Spleen (tissue), 13 donors: ENCODE measurements at places on chromosomes 12 and 14. TPM values are rescaled to one million over a fixed set of nuclear protein-coding genes. Genes with fewer than 3 reads are reported as not detected.

GRCh38 chr12:104736307-104736706, 221.8 kb downstream of the SLC41A2 start:
- DNase-seq, result no peak

Gene OR6C3
- not detected for total RNA-seq

DNA sequence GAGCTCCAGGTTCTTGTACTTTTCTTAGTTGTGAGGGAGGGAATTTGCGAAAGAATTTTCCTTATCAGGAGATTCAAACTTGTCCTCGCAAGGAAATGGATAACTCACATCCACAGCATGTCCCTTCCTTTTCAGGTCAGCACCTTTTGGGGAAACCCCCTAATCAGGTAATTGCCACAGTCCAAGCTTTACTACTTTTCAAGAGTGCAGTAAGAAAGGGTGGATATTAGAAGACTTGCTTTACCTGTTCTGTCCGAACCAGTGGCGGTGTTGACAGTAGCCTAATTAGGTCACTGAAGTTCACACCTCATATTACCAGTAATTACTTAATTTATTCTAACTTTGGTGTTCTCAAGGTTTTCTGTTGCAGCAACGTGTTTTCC, 6.7 kb upstream of the C12orf50 start:
- DNase-seq, result no peak

GRCh38 chr14:29896354-29896821, 31.3 kb downstream of the PRKD1 start:
- DNase-seq, result no peak

Gene OTOGL
- 0.55 TPM for total RNA-seq

Gene AQP2
- not detected for total RNA-seq

GRCh38 chr12:29314416-29314815, 66.6 kb downstream of the ERGIC2 start:
- DNase-seq, result no peak

Gene SMOC1
- 86.6 TPM for total RNA-seq

DNA sequence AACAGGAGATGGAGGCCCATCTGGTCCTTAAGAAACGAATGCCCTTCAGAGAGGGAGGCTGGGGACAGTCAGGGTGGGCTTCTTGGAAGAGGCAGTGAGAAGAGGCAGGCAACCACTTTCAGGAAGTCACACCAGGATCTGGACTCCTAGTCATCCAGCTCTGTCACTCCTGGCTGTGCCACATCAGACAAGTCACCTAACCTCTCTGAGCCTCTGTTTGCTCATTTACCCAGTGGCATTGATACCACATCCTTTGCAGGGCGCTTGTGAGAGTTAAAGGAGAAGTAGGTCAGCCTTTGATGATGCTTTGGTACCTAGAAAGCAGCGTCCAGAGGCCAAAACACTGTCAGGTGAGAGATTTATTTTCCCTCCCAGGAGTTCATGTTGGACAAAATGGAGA, 11.1 kb downstream of the CCDC197 start:
- DNase-seq, result no peak

DNA sequence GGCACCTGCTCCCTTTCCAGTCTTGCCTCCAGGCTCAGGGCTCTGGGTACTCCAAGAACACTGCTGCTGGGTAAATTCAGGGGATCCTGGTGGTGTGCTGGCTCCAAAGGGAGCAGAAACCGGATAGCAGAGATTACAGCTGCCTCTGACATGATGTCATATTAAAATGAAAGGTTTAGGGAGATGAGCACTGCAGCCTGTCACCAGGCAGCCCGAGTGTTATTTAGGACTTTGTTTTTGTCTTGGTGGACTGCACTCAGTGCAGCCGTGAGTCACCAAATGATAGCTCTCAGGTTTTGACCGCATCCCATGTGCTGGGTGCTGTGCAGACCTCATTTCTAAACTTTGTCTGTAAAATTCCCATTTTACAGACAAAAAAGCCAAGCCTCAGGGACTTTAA, 266.0 kb upstream of the CRY1 start:
- DNase-seq, result no peak

Gene SLC10A1
- total RNA-seq, result not detected

Gene SLC6A13
- total RNA-seq, result 0.30 TPM

Gene KRT79
- total RNA-seq, result not detected

Gene OR4M1
- not detected for total RNA-seq

Gene AICDA
- 0.43 TPM for total RNA-seq

DNA sequence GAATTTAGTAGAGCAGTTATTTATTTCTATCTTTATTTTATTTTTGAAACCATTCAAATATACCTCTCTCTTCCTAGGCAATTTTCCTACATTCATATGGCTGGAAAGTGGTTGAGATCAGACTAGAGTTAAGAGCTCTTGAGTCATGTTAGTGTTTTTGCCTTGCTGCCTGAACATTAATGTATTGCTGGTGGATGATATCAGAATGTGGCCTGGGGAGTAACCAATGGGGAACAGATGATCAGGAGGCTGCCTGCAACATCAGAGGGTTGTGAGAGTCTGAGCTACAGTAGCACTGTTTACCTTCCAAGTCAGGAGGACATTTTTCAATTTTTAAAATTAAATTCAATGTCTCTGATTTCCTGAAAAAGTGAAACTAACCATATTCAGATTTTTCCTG, 166.3 kb upstream of the TRHDE start:
- no peak for DNase-seq

DNA sequence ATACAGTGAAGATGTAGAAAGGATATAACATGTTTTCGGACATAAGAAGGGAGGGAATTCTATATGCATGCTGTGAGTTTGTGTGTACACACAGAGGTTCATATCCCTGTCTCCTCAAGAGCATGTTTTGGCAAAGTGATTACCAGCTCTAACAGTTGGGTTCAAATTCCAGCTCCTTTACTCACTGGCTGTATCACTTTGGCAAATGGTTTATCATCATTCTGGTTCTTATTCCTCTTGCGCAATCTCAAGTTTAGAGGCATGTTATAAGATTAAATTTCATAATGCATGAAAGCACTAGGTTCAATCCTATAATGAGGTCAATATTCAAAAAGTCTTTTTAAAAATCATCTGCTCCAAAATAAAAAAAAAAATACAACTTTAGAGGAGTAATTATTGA, 107.7 kb upstream of the LRFN5 start:
- DNase-seq, result no peak

GRCh38 chr12:110287986-110288385, 6.9 kb downstream of the ATP2A2 start:
- no peak for DNase-seq

GRCh38 chr12:40145896-40146295, 40.0 kb upstream of the SLC2A13 start:
- no peak for DNase-seq

- DNase-seq, result no peak
Observed at GRCh38 chr14:20978687-20979086, 11.1 kb upstream of the METTL17 start.

DNA sequence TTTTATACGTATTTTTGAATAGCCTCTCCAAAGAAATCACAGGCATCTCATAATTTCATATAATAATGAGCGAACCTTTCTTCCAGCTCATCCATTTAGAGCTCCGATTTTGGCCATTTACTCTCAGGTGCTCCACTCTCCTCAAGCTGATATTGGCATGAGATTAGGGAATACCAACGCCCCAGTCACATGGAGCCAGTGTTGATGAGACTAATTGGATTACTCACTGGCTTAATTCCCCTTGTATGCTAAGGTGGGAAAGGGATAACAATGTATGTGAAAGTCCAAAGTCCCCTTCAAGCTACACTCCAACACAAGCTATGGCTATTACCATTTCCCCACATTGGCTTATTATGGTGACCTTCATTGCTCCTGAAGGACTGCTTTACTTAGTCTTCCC, 76.6 kb upstream of the NAV3 start:
- DNase-seq, result no peak

DNA sequence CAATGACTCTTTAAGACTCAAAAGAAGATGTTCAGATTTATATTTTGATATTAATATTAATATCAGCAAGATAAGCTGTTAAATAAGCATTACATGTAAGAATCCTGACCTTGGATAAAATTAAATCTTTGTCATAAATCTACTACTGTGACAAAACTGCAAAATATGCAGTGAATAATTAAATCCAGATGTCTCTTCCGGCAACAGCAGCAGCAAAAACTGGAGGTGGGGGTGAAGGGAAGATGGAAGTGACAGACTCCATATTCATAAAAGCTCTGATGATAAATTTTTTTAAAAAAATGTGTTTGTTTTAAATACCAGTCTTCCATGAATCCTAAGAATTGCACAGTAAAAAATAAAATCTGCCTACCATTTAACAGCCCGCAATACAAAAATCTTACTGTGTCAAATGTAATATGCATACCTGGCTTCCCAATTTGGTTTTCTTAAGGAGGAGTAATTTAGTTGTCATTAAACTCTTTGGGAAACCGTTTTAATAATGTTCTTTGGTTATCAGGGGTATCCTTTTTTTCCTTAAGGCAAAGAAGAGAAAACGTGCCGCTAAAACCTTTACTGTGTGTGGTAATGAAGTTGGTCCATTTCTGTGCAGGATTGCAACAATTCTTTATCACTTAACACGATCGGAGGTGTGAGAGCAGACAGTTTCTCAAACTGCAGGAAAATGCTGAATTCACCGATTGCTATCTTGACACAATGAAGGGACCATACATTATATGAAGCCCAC, 478.2 kb downstream of the DIO2 start:
- no peak for DNase-seq

- no peak for DNase-seq
Observed at GRCh38 chr14:76267322-76268046, 108.5 kb upstream of the ESRRB start.
